Bladder microvascular endothelial cell (primary cell): ENCODE measurements at places on chromosomes 7 and 10. TPM values are rescaled to one million over a fixed set of nuclear protein-coding genes. Genes with fewer than 3 reads are reported as not detected.

The CRTAC1 gene
- 0.16 and 3.1 TPM in 2 replicates for total RNA-seq

The PSD gene
- under 0.01 and 0.44 TPM in 2 replicates for total RNA-seq

The SLC26A4 gene
- 0.81 and 34.2 TPM in 2 replicates for total RNA-seq

The SFTPD gene
- total RNA-seq, result not detected in 2 replicates

The CALHM3 gene
- total RNA-seq, result not detected in 2 replicates

The AGAP5 gene
- total RNA-seq, result 0.81 and 4.0 TPM in 2 replicates

The PLXNA4 gene
- 0.32 and 7.9 TPM in 2 replicates for total RNA-seq

The LIPM gene
- total RNA-seq, result not detected in 2 replicates

The NXPH1 gene
- not detected in 2 replicates for total RNA-seq

The FBH1 gene
- 78.5 and 129 TPM in 2 replicates for total RNA-seq

The HOGA1 gene
- 0.16 and 0.25 TPM in 2 replicates for total RNA-seq

The CFAP70 gene
- total RNA-seq, result 0.16 and 0.25 TPM in 2 replicates

The NME8 gene
- not detected in 2 replicates for total RNA-seq

The KIAA1549 gene
- total RNA-seq, result 1.1 and 6.0 TPM in 2 replicates

The UNC5B gene
- 5.3 and 24.8 TPM in 2 replicates for total RNA-seq

The ABCC2 gene
- 0.38 and 0.65 TPM in 2 replicates for total RNA-seq

The BLNK gene
- total RNA-seq, result not detected in 2 replicates

The SFXN2 gene
- 3.7 and 7.4 TPM in 2 replicates for total RNA-seq

The AKR1C4 gene
- total RNA-seq, result not detected in 2 replicates

The HSPA12A gene
- total RNA-seq, result 0.16 and 1.5 TPM in 2 replicates

The PRSS37 gene
- not detected in 2 replicates for total RNA-seq

The GPR37 gene
- total RNA-seq, result 0.16 and 0.38 TPM in 2 replicates

The MSMB gene
- not detected in 2 replicates for total RNA-seq

The FKBP6 gene
- not detected in 2 replicates for total RNA-seq

The HTRA1 gene
- total RNA-seq, result 38.7 and 137 TPM in 2 replicates

The PGAM1 gene
- 186 and 221 TPM in 2 replicates for total RNA-seq

The CPA2 gene
- total RNA-seq, result not detected in 2 replicates

The ELFN1 gene
- 0.57 and 0.81 TPM in 2 replicates for total RNA-seq

The RASA4B gene
- total RNA-seq, result 8.3 and 9.2 TPM in 2 replicates

The CXCL12 gene
- 2.9 and 17.4 TPM in 2 replicates for total RNA-seq

The UPK3B gene
- 0.13 TPM in 1 of 2 replicates, not detected in the other for total RNA-seq

The LIPJ gene
- under 0.01 TPM in 1 of 2 replicates, not detected in the other for total RNA-seq

The GATA3 gene
- total RNA-seq, result 0.13 and 0.16 TPM in 2 replicates

The ANKRD26 gene
- 4.2 and 9.1 TPM in 2 replicates for total RNA-seq

The NANOS1 gene
- 0.16 and 0.25 TPM in 2 replicates for total RNA-seq

The IFIT1B gene
- not detected in 2 replicates for total RNA-seq

The CPEB3 gene
- 0.65 and 2.5 TPM in 2 replicates for total RNA-seq

The RSBN1L gene
- total RNA-seq, result 14.2 and 24.5 TPM in 2 replicates

The RPP30 gene
- 29.8 and 30.6 TPM in 2 replicates for total RNA-seq

The GPR26 gene
- not detected in 2 replicates for total RNA-seq
